ENCODE measurements at places on chromosomes 2 and 18.
A peak's percentile ranks its signal among the peaks of the same experiment; 100 is the strongest.

DNA sequence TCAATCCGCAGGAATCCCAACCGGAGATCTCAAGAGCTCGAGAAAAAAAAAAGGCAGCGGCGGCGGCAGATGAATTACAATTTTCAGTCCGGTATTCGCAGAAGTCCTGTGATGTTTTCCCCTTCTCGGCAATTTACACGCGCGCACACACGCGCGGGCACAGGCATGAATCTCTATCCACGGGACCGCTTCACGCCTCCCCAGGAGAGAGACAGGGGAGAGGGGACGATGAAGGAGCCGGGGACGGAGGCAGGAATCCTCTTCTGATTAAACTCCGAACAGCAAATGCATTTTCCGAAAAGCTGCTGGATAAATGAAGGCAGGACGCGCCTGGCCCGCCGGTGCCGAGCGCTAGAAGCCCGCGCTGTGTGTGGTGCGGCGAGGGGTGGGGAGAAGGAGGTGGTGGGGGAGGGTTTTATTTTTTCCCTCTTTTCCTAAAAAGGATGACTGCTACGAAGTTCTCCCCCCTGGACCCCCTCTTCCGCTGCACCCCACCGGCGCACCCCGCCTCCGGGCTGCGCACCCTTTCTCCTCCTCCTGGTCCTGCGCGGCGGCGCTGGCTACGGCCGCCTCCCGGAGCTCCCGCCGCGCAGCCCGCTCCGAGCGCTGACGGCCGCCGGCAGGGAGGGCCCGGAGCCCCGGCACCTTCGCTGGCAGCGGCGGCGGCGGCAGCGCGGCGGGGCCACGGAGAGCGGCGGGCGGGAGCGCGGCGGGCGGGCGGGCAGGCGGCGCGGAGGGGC, at the start of gene BCL2:
Gene BCL2 (minus strand): TSS at position 387 of the 740 bp plus-strand sequence.
- peak; percentile 66 for DNase-seq

GRCh38 chr18:23317975-23318675, 135.0 kb upstream of the RIOK3 start:
- DNase-seq, result no peak

GRCh38 chr2:241797441-241798080, 11.4 kb upstream of the NEU4 start:
- DNase-seq, result no peak

DNA sequence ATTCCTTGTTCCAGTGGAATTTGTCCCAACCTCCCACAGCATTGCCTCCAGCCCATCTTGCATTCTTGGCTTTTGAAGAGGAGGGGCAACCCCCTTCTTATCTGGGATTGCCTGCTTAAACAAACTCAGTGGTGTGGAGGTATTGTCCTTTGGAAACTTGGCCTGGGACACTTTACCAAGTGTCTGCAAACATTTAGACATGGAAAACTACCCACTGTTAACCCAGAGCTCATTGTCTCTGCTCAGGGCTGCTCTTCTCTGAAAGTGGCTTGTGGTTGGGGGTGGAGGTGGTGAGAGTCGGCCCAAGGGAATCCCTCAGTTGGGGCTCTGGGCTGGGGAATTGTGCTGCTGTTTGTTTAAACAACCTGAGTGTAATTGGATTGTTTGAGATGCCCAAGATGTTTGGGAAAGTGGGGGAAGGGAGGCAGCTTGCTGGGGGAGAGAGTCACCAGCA, 178.3 kb upstream of the GATA6 start:
- no peak for DNase-seq

DNA sequence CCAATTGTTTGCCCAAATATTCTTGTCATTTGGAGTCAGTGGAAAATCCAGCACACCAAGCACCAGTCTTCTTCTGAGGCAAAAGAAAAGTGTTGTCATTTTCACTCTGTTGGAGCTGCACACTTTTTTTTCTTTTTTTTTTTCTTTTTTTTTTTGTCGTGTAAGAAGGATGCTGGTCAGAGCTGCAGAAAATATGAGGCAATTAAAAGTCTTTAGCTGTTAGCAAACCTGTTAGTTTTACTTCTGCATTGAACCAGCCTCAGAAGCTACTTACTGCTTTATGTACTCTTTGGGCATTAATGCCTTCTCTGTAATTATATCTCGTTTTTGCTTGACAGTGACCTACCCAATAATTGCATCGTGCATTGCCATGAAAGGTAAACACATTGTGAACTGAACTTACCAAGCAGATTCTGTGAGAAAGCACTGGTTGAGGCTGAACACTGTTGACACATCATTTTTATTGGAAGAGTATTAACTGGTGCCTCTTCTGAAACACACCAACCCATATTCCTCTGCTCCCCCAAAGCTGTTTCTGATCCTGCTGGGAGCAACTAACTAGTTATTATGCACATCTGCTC, 165.4 kb downstream of the CAPN13 start:
- peak; percentile 70 for DNase-seq

DNA sequence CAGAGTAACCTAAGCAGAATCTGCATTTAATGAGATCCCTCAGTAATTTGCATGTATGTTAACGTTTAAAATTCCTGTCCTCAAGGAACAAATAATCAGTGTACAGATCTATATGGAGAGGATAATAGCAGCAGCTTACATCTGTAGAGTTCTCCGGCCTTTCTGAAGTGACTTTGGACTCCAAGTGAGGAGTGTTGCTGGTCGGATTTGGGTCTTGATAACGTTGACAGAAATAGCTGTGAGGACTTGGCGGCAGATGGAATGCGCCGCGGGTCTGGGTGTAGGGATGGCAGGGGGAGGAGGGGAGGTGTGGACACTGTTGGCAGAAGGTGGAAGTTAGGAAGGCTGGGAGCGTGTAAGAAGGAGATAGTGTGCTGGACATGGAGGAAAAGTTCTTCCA, 170.9 kb upstream of the GATA6 start:
- no peak for DNase-seq

GRCh38 chr18:41875094-41875780, 79.8 kb upstream of the PIK3C3 start:
- no peak for DNase-seq

- DNase-seq, result no peak
Observed at GRCh38 chr2:160838691-160839090, 321.5 kb upstream of the TANK start.

- no peak for DNase-seq
Observed at GRCh38 chr2:172698041-172698863, 37.4 kb upstream of the RAPGEF4 start.

GRCh38 chr2:174972924-174973323, 32.3 kb downstream of the CHN1 start:
- no peak for DNase-seq

- no peak for DNase-seq
Observed at GRCh38 chr2:23399674-23400261, 14.8 kb downstream of the KLHL29 start.

DNA sequence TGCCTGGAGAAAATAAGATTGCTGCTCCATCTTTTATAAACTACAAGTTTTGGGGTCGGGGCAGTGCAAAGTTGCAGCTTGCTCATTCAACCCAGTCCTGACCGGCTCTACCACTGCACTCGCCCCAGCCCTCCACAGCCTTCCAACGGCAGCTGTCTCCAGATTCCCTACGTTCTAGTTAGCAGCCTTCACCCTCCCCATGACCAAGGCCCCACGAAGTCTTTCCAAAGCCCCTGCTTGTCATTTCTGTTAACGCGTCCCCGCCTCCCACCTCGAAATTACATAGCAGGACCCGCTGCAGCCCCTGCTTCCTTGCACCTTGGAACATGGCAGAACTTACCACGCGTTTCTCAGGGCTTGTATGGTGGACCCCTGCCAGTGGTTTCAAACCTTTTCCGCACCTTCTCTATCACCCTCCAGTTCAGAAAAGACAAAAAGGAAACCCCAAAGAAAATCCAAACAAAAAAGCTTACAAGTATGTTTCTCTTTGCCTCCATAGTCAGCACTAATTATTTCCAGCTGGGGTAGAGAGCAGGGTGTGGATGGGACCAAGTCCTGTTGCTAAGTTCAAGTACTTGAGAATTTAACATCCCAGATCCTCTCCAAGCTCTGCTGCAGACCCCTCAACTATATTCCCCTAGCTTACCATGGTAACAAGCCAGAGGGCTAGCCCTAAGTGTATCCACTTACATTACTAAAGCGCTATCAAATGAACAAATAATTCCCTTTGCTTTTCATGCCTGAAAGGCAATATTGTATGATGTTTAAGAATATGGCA, 161.5 kb downstream of the TGIF1 start:
- no peak for DNase-seq

- no peak for DNase-seq
Observed at GRCh38 chr2:18455236-18455862, 105.1 kb downstream of the RDH14 start.

DNA sequence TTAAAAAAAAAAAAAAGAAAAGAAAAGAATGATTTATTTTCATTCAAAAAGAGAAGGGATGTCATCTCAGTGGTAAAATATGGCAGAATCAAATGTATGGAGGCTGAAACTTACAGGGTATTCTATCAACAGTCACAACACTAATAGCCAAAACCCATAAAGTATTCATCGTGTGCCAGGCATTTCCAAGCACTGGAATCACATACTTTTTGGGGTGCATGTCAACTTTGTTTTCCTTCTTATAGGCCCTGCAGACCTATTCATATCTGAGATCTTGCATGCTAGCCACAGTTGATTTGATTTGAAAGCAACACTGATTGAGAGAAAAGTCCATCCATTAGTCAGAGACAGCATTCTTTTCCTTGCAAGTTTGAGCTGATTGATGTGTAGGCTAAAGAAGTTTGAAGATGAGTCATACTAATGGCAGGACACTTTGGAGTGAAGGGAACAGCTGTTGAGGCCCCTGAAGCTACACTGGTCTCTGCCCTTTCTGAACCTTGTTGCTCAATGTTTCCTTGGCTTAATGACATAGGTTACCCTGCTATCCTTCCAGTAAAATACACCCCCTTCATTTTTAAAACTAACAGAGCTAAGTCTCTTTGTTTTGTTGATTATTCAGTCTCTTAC, 22.0 kb downstream of the KATNAL2 start:
- no peak for DNase-seq

GRCh38 chr2:151627353-151627752, 106.9 kb downstream of the NEB start:
- DNase-seq, result no peak

DNA sequence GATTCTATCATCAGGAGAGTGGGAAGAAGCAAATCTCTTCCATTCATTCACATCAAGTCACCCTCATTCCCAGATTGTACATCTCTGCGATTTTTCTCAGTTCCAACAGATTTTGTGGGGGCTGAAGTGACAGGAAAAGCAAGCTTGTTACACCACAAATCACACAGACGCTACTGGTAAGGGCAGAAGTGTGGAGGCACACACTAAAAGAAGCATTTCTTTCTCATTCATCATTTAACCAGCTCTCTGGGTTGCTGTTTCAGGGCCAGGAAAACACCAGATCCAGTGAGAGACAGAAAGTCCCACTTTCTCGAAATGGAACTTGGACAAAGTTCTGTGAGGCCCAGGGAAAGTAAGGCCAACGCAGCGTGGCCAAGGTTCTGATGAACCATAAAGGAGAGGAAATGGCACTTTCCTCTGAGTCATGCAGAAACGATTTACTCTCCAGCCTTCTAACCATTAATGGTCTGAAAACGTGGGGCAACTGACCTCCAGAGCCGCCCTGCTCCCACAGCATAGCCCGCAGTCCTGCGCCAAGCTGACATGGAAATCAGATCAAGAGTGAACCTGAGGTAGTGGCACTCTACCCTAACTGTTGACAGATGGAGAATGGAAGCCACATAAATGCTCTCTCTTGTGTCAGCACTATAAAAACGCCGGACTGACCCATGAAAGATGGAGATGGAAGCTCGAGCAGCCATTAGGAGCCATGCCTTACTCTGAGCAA, 191.0 kb downstream of the C1D start:
- DNase-seq, result no peak

GRCh38 chr18:37572736-37573135, 7.1 kb upstream of the CELF4 start:
- DNase-seq, result no peak

DNA sequence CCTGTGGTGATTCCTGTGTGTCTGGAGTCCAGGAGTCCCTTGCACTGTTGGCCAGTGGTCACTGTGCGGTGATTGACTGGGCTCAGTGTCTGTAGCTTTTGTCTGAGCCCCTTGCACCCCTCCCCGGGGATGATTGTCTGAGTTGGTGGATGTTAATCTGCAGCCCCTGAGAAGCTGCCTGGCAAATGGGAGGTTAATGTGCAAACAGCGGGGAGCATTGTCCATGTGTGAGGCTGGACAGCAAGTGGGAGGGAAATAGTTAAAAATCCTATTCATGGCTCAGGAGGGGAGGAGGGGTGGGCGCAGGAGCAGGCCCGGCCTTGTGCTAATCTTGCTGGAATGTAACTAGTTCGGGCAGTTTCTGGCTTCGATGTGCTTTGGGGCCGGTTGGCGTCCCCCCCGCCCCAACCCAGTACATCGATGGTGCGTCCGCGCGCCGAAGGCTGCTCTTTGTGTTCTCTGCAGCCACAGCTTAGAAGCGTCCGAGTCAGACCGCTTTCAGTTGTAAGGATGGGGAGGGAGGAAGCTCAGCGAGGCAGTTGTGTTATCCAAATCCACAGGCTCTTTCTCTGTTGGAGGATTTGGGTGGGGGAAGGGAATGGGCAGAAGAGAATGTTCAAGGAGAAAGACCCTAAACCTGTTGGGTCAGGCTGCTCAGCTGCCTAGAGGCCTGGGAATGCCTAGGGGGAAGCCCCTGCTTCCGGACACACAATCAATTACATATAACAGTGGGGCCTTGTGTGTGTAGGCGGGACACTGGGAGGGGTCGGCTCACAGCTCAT, 71.8 kb downstream of the TGOLN2 start:
- DNase-seq, result no peak

GRCh38 chr2:30039101-30039500, 107.7 kb upstream of the YPEL5 start:
- no peak for DNase-seq

All from COR-L47 (cell line).